ENCODE measurements at places on chromosomes 16 and 17.
A peak's percentile ranks its signal among the peaks of the same experiment; 100 is the strongest.

- DNase-seq = no peak
Observed at GRCh38 chr17:31695456-31696090, 163.5 kb downstream of the COPRS start.

GRCh38 chr16:2976201-2976600, 4.0 kb downstream of the PKMYT1 start:
- DNase-seq = no peak

- DNase-seq = no peak
Observed at GRCh38 chr17:75816693-75817092, 27.5 kb downstream of the UNC13D start.

- DNase-seq = no peak
Observed at GRCh38 chr16:57284209-57284951, at the start of gene PLLP. TSS of gene PLLP (minus strand) at chr16:57284672. CDS start at chr16:57284540, 132 bp downstream.

DNA sequence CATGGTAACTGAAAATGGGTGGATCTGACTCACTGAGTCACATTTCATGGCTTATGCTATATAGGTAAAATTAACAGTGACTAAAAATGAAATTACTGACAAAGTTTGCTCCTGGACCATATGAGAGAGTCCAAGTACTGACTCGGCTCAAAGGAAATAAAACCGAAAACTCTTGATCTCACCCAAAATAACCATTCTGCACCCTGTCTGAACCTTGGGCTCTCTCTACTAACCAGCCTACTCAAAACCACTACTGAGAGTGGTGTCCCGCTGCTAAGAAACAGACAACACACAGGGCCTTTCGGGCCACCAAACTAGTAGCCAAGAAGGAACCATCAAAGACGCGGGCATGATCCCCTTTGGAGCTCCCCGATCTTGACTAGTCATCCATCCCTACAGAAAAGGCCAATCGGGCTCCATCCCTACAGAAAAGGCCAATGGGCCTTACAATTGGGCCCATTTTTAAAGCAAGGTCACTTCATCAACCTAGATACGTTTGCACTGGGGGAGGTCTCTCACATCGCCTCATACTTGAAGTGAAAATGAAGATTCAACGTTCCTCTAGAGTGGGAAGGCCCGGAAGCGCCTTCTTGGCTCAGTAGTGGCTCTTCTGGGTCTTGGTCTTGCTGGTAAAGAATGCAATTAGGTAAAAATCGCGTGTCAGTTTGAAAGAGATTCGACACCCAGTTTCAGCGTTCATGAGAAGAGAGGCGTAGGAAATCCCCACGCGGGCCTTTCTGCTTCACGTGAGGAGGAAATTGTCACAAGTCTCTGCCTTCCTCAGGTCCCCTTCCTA, 720 bp upstream of the ZPBP2 start:
- peak; percentile 14 for DNase-seq

DNA sequence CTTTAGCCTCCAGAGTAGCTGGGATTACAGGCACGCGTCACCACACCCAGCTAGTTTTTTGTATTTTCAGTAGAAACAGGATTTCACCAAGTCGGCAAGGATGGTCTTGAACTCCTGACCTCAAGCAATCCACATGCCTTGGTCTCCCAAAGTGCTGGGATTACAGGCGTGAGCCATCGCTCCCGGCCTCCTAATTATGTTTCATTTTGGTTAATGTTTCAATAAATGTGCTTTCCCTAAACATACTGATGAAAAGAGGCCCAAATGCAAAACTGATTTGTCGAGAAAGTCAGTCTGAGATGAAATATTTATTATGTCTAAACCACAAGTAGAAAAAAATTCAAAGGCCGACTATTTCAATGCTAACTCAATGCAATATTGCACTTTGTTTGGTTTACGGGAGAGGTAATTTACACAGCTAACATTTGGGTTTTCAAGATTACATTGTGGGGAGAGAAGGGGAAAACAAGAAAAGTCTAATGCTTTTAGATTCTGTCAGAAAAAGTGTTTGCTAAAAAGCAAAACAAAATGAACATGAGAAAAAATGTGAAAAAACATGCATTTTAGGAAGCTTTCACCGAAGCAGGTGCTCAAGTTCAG, 9.8 kb downstream of the STAT3 start:
- DNase-seq = no peak

- DNase-seq = no peak
Observed at GRCh38 chr17:44416558-44417289, 27.3 kb upstream of the ITGA2B start.

GRCh38 chr17:47872019-47872650, 21.2 kb upstream of the SP6 start:
- DNase-seq = no peak

DNA sequence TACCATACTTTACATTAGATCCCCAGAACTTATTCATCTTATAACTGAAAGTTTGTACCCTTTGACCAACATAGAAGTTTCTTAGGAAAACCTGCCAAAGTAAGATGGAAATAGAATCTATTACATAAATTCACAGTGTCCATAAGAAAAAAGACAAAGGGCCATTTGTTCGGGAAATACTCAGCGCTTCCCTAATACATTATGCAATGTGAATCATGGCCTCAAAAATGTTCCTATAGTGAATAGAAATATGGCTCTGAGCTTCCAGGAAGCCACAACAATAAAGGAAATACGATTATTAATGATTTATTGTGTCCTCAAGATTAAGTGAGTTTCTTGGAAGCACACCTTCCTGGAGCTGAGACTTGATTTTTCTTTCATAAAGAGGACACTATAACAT, 51.5 kb downstream of the GPRC5B start:
- no peak for DNase-seq

GRCh38 chr17:40935624-40936023, 1.8 kb downstream of the KRT23 start:
- no peak for DNase-seq

GRCh38 chr16:89200124-89200849, at the start of gene SLC22A31:
TSS of gene SLC22A31 (minus strand) at chr16:89200537. CDS start at chr16:89200501, 36 bp downstream.
- no peak for DNase-seq

DNA sequence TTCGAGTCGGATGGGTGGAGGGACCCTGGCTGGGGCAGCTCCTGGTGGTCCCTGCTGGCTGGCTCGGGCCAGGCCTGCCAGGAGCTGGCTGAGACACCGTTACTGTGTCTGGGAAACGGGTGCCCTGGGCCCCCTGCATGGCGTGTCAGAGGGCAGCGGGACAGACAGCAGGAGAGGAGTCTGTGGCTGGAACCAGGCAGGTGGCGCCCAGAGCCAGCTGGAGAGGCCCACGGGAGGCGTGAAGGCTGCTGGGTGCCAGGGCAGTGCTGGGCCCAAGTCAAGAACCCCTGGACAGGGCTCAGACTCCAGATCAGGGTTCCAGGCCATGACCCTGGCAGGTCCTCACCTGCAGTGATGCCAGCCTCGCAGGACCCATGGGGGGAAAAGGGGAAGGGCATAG, 16.6 kb downstream of the SOX8 start:
- no peak for DNase-seq

DNA sequence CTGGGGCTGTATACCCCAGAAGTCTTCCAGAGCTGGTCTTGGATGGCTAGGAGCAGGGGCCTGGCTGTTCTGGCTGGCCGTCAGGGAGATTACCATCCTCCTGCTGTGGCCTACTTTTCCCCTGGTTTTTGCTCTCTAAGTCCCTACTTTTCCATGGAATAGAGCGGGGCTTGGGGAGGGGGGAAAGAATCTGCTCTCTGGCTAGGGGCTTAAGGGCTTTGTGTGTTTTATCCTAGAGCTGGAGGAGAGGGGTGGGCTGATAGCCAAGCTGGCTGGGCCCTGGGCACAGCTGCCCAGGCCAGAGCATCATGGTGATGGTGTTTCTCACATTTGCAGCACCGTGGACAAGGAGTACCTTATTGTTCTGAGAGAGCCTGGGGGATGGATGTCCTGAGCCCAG, 3.6 kb downstream of the NRN1L start:
- no peak for DNase-seq

- no peak for DNase-seq
Observed at GRCh38 chr16:20902426-20902825, 1.9 kb downstream of the LYRM1 start.

DNA sequence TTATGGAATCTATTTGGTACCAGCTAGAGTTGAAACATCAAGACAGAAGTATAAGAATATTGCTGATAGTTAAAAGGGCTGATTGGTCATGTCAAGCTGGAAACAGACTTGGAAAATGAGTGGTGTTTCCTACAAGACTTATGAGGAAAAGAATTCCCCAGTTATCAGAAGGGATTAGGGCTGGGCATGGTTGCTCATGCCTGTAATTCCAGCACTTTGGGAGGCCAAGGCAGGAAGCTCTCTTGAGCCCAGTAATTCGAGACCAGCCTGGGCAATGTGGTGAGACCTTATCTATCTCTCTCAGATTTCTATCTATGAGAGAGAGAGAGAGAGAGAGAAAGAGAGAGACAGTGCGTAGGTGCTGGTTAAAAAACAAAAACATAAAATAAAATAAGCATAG, 139.5 kb upstream of the PMFBP1 start:
- DNase-seq = no peak

DNA sequence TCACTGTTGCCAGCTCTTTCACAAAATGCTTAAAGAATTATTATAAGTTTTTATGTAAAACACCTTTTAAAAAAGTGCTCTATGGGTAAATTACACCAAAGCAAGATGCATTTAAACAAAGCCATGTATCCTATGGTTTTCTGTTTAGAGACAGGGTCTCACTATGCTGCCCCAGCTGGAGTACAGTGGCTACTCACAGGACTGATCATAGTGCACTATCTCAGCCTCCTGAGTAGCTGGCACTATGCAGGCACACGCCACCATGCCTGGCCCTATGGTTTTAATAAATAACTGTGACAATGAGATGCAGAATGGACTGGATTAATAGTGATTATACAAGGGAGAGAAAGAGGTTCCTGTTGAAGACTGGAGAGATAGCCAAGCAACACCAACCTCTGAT, 40.2 kb downstream of the SPOP start:
- no peak for DNase-seq

- no peak for DNase-seq
Observed at GRCh38 chr16:4455081-4455480, 19.3 kb downstream of the NMRAL1 start.

- DNase-seq = no peak
Observed at GRCh38 chr16:927406-927805, 43.4 kb downstream of the LMF1 start.

DNA sequence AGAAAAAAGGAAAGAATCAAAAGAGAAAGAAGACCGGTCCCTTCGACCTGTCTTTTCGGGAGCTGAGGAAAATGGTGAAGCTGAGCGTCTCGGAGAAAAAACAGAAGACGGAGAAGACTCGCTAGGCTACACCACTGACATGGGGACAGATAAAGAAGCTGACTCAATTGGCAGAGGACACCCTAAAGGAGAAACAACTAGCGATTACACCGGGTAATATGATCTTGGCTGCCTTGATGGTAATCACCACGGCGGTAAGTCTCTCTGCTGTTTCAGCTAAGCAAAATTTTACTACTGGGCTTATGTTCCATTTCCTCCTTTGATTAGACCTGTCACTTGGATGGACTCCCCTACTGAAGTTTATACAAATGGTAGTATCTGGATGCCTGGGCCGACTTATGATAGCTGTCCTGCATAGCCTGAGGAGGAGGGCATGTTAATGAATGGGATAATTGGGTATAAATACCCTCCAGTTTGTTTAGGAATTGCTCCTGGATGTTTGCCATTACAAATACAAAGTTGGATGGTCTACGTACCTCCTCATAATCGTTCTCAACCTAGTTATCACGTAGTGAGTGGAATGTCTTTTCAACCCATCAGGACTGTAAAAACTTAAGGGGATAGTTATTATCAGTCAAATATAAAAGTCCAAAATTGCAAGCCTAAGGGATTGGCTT, 24.1 kb downstream of the ALOX15B start:
- no peak for DNase-seq

- DNase-seq = no peak
Observed at GRCh38 chr17:7748076-7748775, 30.7 kb downstream of the DNAH2 start.

DNA sequence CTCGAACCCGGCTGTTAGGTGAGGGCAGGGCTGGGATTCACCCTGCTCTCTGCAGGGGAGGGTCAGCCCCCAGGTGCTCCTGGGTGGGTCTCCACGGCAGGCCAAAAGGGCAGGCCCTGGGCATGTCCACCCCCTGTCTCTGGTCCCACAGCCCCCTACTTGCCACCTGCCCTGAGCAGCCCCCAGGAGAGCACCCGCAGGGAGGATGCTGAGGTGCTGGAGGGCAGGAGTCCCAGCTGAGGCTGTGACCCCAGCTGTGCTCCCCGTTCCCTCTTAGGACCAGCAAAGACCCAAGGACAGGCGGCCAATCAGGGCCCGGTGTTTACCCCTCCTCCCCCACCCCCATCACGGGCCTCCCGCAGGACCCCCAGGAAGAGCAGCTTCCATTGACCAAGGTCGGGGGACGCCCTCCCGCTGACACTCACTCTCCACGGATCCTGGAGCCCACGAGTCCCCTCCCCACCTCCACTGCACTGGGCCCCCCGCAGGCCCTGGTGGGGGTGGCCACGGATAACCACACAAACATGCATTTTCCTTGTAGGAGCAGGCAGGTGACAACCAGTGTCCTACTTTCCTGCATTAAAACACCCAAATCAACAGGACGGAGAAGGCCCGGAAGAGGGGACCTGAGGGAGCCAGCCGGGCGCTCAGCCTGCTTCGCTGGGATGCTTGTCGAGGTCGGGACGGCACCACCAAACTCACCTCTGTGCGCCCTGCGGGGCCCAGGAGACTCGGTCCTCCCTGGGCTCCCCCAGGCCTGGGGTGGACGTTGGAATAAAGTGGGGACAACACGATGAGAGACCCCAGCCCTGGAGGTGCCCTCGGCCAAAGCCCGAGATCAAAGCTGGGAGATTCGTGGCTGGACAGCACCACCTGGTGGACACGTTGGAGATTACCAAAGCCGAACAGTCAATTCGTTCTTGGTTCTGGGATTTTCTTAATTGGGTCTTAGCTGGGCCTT, 22.5 kb upstream of the ENPP7 start:
- DNase-seq = peak; percentile 26

DNA sequence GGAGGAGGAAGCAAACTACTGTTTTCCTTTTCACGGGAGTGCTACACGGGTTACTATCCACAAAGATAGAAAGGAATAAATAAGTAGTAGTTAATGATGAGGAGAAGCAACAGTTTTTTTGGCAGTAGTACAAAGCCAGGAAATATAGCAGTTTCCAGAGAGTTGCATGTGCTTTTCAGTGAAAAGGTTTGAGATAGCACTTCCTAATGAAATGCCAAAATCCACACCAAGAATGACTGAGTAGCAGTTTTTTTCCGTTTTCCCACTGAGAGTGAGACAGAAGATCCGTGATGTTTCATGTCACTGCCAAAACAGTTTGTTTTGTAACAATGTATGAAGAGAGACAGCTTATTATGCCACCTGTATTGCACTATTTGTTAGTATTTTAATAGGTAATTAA, 129.1 kb downstream of the STX8 start:
- DNase-seq = no peak

GRCh38 chr16:15552507-15552906, 90.4 kb downstream of the MARF1 start:
- DNase-seq = no peak

DNA sequence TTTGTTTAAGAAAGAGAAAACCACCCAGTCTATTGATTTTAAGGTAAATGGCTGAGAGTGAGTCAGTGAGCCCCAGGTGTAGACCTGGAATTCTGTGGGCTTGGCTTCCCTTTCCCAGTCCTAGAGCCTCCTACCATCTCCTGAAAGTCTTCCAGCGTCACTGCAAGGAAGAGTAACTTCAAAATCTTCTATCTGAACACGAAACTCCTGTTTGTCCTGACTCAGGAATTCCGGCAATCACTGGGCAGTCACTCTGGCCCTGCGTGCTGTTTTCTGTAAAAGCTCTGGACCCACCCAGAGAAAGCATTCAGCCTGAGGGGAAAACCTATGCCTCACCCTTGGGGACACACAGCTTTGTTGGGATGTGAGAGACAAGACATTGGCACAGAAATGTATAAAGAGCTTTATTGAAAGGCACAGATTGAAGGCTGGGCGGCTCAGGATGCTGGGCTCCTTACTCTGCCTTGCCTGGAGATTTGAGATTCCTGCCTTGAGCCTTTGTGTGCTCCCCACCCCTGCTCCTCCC, 15.9 kb downstream of the MINK1 start:
- DNase-seq = no peak
